ENCODE measurements at places on chromosomes 3 and 15.
A peak's percentile ranks its signal among the peaks of the same experiment; 100 is the strongest.

GRCh38 chr3:55128225-55128823 lies 200.5 kb upstream of the LRTM1 start:
- H3K27ac ChIP-seq: no peak overlapping the region
- peak overlapping the region; percentile 28 for H3K4me3 ChIP-seq
- peaks cover 17% of the 10 kb centered on the region for H3K4me1 ChIP-seq
- H3K27me3 ChIP-seq: no peaks in the 10 kb centered on the region
- DNase-seq: peak; percentile 2
- H3K36me3 ChIP-seq: no peaks in the 10 kb centered on the region

DNA sequence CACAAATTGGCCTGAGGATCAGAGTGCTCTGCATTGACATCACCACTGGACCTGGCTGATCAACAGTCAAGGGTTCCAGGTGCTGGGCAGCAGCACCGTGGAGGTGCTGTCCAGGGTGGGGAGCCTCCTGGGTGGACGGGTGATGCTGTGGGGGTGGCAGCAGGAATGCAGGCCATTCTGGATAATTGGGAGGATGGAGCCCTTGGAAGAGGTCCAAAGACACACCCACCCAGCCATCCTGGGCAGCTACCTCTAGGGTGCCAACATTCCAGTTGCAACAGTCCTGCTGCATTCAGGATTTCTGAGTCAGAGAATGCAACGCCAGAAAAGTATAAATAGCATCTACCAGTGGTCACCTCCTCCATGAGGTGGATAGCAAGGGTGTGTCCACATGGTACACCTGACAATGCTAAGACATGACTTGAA lies 26.8 kb downstream of the STARD5 start:
- H3K36me3 ChIP-seq: no peaks in the 10 kb centered on the region
- no peaks in the 10 kb centered on the region for H3K4me1 ChIP-seq
- no peak overlapping the region for H3K27ac ChIP-seq
- peak; percentile 79 for DNase-seq

DNA sequence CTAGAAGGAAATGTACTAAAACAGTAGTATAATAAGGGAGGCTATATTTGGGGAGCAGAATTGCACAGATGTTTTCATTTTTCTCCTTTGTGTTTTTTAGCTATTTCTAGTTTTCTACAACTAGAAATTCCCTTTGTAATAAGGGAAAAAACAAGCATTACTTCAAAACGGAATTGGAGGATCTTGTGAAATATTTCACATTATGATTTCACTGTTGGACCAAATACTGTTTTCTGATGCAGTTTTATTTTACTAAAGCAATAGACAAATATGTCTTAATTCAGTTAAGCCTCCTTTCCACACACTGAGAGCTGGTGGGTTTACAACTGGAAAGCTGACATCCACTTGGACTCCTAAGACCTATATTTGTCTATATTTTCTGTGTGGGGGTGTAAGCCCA lies 7.3 kb downstream of the CCR1 start:
- no peaks in the 10 kb centered on the region for H3K27me3 ChIP-seq
- H3K4me1 ChIP-seq: no peaks in the 10 kb centered on the region
- H3K27ac ChIP-seq: no peak overlapping the region
- no peak for DNase-seq

GRCh38 chr3:175258763-175259162 lies 399.6 kb downstream of the NAALADL2 start:
- H3K36me3 ChIP-seq: no peaks in the 10 kb centered on the region
- no peaks in the 10 kb centered on the region for H3K4me1 ChIP-seq
- no peaks in the 10 kb centered on the region for H3K27me3 ChIP-seq
- no peak overlapping the region for H3K4me3 ChIP-seq
- H3K27ac ChIP-seq: no peak overlapping the region

DNA sequence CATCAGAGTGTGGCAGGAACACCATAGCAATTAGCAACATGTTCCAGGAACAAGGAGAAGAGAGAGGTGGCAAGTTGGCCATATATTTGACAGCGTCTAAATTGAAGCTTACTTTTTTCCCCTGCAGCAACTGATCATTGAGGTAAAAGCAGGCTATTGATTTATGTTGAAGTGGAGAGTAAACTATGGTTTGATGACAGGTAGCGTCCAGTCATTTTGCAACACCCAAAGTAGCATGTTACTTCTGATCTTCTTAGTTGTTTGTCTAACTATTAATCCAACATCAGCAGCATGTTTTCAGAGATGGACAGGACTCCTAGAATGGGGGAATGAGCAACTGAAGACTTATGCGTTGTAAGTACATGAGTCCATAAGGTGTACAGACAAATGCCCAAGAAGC lies 225.8 kb downstream of the ZPLD1 start:
- H3K4me1 ChIP-seq: no peaks in the 10 kb centered on the region
- H3K27ac ChIP-seq: no peak overlapping the region
- no peaks in the 10 kb centered on the region for H3K36me3 ChIP-seq
- H3K27me3 ChIP-seq: 0 out of 2 replicates have a peak, but pooled peaks cover 7% of the 10 kb centered on the region
- DNase-seq: no peak

DNA sequence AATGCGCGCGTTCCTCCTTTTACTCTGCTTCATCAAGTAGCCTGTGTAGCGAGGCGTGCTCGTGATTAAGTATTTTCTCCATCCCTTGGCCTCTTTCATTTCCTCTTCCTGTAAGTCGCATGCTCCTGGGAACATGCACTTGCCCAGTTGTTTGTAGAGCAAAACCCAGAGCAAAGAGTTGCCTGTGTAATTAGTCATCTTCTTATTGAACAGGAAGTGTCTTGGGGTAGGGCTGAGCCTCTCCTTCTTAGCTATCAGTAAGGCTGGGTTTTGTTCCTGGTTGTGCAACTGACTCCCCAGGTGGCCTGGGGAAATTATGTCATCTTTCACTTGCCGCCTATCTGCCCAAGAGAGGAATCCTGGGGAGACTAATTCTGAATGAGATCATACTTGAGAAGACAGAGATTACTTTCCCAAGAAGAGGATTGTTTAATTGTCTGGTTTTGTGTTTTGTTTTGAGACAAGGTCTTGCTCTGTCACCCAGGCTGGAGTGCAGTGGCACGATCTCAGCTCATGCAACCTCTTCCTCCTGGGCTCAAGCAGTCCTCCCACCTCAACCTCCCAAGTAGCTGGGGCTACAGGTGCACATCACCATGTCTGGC lies 14.9 kb downstream of the LIPH start:
- DNase-seq: peak; percentile 100
- H3K27me3 ChIP-seq: no peaks in the 10 kb centered on the region

DNA sequence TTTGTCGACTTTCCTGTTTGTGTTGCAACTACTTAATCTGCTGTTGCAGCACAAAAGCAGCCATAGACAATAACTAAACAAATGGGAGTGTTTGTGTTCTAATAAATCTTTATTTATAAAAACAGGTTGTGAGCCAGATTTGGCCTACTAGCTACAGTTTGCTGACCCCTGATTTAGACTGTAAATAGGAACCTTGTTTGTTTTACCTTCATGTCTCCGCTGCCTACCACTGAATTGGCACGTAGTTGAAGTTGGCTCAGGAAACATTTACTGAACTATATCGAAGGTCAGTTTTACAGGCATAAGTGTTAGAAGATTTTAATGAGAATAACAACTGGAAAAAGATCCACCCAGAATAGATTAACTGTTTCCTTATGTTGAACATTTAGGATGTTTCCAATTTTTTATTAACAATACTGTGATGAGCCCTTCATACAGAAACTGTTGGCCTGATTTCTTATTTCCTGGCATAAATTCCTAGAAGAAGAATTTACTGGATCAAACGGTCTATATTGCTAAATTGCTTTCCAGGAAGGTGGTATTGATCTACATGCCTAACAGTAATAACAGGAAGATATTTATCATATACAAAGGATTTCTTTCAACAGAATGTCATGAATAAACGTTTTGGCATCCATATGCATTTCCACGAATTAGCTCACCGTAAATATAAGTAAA lies 156.2 kb upstream of the NR2E3 start:
- no peak for DNase-seq
- peaks cover 11% of the 10 kb centered on the region for H3K4me1 ChIP-seq
- H3K4me3 ChIP-seq: no peak overlapping the region
- H3K36me3 ChIP-seq: no peaks in the 10 kb centered on the region
- H3K27ac ChIP-seq: no peak overlapping the region

- peak overlapping the region; percentile 98 for H3K4me3 ChIP-seq
- H3K27me3 ChIP-seq: no peaks in the 10 kb centered on the region
- H3K36me3 ChIP-seq: no peaks in the 10 kb centered on the region
- peaks cover 9% of the 10 kb centered on the region for H3K4me1 ChIP-seq
- DNase-seq: no peak
Measured at GRCh38 chr15:39783244-39783820, 691 bp upstream of the FSIP1 start.

- H3K36me3 ChIP-seq: no peaks in the 10 kb centered on the region
- no peak for DNase-seq
- H3K27me3 ChIP-seq: no peaks in the 10 kb centered on the region
- H3K4me3 ChIP-seq: no peak overlapping the region
- H3K27ac ChIP-seq: no peak overlapping the region
Measured at GRCh38 chr3:186922790-186923189, 7.5 kb upstream of the ST6GAL1 start.

DNA sequence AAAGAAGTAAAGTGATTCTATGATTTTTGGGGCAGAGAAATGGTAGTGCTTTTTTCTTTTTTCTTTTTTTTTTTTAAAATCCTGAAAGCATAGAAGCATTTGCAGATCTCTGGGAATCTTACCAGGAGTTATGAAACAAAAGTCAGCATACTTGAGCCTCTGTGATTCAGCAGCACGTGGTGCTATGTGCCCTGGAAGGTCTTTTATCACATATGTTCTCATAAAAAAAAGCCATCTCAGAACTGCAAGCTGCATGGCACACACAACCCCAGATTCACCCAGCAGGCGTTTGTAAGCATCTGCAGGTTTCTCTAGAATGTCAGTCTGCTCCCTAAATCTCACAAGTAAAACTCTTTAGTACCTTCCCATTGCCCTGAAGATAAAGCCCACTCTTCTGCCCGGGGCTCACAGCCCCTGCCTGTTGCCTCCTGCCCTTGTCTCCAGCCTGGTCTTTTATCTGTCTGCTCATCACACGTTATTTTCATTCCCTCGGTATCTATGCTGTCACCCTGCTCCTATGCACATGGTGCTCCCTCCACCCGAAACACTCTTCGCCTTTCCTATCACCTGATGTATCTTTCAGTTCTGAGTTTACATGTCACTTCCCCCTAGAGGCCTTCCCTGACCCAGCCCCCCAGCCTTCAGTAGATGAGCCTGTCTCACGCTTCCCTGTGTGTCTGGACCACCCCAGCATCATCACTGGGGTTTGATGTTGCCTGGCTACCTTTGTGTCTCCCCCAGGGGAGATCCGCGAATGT lies 72.4 kb downstream of the CHDH start:
- H3K36me3 ChIP-seq: no peaks in the 10 kb centered on the region
- H3K27me3 ChIP-seq: peaks cover 97% of the 10 kb centered on the region
- DNase-seq: no peak
- no peak overlapping the region for H3K27ac ChIP-seq

DNA sequence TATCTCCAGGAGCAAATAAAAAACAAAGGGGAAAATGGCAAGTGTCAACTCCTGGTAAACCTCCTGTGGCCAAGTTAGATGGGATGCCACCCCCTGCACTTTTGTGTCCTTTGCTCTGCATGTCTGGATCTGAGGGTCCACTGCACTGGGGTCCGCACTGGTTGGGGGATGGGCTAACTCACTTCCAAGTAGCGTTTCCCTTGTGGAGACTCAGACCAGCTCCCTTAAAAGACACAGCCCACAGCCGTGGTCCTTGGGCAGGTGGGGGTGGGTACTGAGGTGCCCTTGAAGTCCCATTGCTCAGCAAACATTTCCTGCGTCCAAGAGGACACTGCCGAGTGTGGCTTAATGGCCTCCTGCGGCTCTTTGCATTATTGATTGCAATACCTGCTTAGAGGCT lies 188.2 kb downstream of the MEGF11 start:
- H3K4me1 ChIP-seq: no peaks in the 10 kb centered on the region
- no peak overlapping the region for H3K4me3 ChIP-seq
- no peak for DNase-seq
- H3K27ac ChIP-seq: no peak overlapping the region
- no peaks in the 10 kb centered on the region for H3K36me3 ChIP-seq

DNA sequence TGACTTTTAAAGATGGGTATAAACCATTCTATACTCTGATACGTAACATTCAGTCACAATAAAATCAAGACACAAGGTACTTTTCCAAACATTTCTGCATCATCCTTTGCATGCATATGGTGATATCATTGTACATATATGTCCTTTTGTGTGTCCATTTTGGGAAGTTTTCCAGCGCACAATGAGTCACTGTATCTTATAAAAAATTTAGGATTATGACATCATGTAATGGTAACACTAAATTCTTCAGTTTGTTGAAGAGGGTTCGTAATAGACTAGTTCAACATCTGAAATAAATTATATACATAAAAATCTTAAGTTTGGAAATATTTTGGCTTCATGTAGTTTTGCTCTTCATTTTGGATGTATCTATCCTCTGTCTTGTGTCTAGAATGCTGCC lies 480.9 kb downstream of the ROBO1 start:
- no peak overlapping the region for H3K27ac ChIP-seq
- H3K36me3 ChIP-seq: no peaks in the 10 kb centered on the region
- H3K27me3 ChIP-seq: no peaks in the 10 kb centered on the region
- DNase-seq: no peak
- no peaks in the 10 kb centered on the region for H3K4me1 ChIP-seq
- no peak overlapping the region for H3K4me3 ChIP-seq

- peak overlapping the region; percentile 99 for H3K4me3 ChIP-seq
- DNase-seq: peak; percentile 64
- no peaks in the 10 kb centered on the region for H3K27me3 ChIP-seq
- peaks cover 94% of the 10 kb centered on the region for H3K4me1 ChIP-seq
- H3K36me3 ChIP-seq: no peaks in the 10 kb centered on the region
Measured at GRCh38 chr3:134312873-134313846, 61.1 kb downstream of the AMOTL2 start.

- no peaks in the 10 kb centered on the region for H3K36me3 ChIP-seq
- H3K4me1 ChIP-seq: peaks cover 51% of the 10 kb centered on the region
- peak overlapping the region; percentile 98 for H3K27ac ChIP-seq
- H3K27me3 ChIP-seq: no peaks in the 10 kb centered on the region
- DNase-seq: peak; percentile 96
Measured at GRCh38 chr3:182740710-182741109, 52.6 kb upstream of the ATP11B start.

DNA sequence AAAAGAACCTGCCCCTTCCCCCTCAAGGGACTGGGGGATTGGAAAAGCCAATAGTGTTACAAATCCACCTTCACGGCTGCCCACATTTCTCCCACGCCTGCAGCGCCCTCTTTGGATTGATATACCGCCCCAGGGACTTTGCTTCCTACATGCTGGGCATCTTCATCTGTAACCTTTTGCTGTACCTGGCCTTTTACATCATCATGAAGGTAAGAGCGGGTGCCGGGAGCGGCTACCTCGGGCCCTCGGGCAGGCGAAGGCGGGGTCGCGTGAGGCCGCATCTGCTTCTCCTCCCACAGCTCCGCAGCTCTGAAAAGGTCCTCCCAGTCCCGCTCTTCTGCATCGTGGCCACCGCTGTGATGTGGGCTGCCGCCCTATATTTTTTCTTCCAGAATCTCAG lies 73.1 kb downstream of the USF3 start:
- H3K4me3 ChIP-seq: no peak overlapping the region
- no peak for DNase-seq
- 0 out of 2 replicates have a peak, but pooled peaks cover 4% of the 10 kb centered on the region for H3K4me1 ChIP-seq
- H3K27me3 ChIP-seq: no peaks in the 10 kb centered on the region
- H3K27ac ChIP-seq: no peak overlapping the region

- no peak for DNase-seq
- peaks cover 25% of the 10 kb centered on the region for H3K4me1 ChIP-seq
- H3K27me3 ChIP-seq: no peaks in the 10 kb centered on the region
- no peak overlapping the region for H3K27ac ChIP-seq
Measured at GRCh38 chr15:97933589-97933988, 26.9 kb upstream of the ARRDC4 start.

GRCh38 chr3:66615643-66616301 lies 115.0 kb upstream of the LRIG1 start:
- no peaks in the 10 kb centered on the region for H3K27me3 ChIP-seq
- no peaks in the 10 kb centered on the region for H3K4me1 ChIP-seq
- no peak overlapping the region for H3K27ac ChIP-seq
- H3K4me3 ChIP-seq: no peak overlapping the region

Data from PC-9 (cell line).